ENCODE measurements at places on chromosomes 4 and X.

- peak; percentile 86 for DNase-seq
Observed at GRCh38 chrX:106177106-106177981, 9.2 kb downstream of the PWWP3B start.

DNA sequence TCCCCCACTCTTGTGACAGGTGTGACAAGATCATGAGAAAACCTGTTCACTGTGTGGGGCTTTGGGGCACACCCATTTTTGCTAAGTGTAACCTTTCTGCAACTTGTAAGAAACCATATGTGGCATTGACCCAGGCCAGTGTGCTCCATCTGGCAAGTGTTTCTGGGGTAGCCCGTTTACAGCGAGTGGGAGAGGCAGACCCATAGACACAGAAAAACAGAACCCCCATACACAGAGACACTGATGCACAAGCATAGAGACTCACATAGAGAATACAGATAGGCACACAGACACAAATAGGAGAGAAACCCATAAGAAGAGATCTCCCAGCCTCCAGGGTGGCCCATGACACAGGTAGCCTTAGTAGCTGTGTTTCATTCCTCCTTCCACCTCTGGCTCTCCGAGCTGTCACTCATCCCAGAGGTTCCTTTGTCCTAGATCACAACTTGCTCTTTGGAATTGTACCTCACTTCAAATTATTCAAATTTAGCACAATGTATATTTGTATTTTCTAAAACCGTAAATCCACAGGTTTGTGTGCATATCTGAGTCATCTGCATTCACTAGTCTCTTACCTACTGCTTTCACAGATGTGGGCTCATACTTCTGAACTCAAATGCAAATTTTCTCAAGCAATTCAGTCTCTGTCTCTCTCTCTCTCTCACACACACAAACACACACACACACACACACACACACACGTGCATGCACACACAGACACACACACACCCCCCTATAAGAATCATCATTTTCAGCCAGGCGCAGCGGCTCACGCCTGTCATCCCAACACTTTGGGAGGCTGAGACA, 114.4 kb downstream of the SH3KBP1 start:
- no peak for DNase-seq

DNA sequence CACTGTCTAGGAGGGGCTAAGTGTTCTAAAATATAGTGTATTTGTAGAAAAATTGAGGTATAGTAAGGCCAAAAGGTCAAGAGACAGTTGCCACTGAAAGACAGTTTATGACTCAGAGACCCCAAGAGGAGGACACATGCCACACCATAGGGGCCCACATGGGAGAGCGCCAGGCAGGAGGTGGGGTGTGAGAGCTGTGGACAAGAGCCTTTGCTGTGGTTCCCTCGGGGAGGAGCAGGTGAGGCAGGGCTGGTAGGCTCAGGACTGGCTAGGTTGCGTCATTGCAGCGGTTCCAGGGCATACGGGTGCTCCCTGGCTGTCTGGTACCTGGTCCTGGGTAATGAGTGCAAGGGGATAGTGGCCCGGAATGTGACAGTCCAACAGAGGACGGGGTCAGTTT, 37.6 kb downstream of the CCNQ start:
- DNase-seq: no peak

DNA sequence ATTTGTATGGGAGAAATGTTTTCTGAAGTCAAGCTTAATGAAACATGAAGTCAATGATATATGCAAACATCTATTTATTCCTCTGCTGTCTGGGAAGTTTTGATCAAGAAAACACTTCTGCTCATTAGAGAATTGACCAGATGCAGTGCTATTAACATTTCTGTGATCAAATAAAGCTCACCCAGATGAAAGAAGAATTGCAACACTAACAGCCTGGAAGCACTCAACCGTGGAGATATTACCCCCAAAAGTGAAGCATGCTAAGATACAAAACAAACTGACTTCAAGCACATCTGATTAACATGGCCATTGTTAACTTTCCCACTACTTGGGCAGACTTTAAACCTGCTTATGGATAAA, 73.7 kb upstream of the GUCY1A1 start:
- no peak for DNase-seq

DNA sequence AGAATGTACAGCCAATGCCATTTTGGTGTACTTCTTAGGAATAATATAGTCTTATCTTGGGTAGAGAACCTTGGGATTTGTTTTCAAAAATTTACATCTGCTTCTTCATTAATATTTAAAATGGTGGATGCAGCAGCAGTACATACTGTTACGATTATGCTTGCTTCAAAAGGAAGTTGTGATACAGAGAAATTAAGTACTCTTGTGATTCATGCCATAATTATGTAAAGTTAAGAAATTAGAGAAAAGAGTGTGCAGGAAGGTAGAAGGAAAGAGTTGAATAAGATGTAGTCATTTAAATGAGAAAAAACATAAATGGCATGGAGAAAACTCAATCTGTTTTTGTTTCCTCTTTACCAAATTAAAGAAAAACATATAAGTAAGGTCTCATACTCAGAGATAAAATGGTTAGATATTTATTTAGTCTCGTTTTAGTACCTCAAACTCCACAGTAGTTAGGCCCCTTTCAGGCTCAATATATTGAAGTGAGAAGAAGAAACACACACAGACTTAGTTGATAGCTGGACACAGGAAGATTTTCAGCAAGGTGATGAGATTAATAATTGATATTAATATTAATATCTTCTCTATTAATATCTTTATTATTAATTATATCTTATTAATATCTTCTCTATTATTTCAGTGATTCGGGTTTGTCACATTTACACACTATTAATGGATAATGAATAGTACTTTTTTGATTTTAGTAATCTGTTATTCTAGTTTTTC, 70.1 kb upstream of the HPGD start:
- DNase-seq: no peak

DNA sequence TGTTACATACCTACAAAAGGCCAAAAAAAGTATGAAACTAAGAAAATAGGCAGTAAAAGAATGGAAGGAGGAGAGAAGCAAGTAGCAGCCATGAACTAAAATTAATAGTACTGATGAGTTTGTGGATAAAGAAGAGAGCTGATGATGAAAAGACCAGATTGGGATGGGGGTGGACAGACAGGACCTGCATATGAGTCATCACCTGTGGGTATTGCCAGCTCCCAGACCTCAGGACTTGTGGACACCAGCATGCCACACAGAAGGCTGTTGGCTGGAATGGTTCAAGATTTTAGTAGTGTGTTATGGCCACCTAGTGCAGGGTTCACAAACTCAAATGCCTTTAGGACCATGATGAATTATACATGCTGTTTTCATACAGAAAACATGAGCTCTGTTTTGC, 58.9 kb downstream of the ARX start:
- no peak for DNase-seq

- no peak for DNase-seq
Observed at GRCh38 chrX:87468941-87469340, 48.7 kb upstream of the KLHL4 start.

- no peak for DNase-seq
Observed at GRCh38 chr4:89496851-89497250, 189.3 kb upstream of the GPRIN3 start.

GRCh38 chrX:68273887-68274286, 159.4 kb downstream of the OPHN1 start:
- peak; percentile 53 for DNase-seq

- DNase-seq: peak; percentile 93
Observed at GRCh38 chr4:168585168-168586091, 88.6 kb downstream of the PALLD start.

DNA sequence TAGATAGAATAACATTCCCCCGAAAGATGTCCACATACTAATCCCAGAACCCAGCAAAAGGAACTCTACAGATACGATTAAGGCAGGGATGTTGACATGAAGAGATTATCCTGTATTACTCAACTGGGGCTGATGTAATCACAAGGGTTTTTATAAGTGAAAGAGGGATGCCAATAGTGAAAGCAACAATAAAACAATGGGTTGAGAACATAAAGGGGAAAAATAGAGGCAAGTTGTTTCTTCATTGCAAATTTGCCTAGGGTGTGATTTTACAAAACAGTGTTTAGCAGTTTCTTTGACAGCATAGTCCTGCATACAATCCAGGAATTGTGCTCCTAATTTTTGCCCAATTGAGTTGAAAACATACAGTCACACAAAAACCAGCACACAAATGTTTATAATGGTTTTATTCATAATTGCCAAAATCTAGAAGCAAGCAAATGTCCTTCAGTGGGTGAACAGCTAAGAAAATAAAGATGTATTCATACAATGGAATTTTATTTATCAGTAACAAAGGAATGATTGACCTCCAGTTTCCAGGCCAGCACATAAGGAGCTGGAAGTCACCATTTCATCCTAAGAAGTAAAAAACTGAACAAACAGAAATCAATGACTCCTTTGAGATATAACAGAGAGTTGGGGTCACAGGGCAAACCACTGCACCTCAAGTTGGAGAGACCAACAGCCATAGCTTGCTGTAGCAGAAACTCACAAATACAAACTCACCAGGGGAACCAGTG, 107.2 kb downstream of the CENPC start:
- DNase-seq: no peak

DNA sequence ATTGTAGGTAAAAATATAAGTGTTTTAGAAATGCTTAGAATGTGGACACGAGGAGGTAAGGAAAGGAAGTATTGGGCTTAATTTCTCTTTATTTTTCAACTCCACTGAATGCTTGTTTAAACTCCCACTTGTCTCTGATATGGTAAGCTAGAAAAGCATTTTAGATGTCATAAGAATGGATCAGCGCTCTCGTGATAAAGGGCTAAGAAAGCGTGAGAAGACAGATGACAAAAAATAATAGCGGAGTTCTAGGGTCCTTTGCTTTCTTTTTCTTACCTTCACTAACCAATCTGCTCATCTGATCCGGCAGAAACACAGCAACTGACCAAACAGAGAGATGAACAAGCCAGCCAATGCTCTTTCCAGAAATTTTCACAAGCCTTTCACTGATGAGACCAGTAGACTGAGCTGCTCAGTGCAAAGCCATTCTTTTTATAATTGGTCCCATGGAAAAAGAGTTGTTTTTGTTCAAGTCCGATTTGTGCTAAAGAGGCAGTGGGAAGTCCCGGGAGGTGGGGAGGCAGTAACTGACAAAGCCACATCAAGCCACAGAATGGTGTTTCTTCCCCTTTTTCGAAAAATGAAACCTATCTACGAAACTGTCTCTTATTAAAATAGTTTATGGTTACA, at the start of gene TASL:
Gene TASL (minus strand): TSS at position 405 of the 630 bp plus-strand sequence. CDS start 17,411 bp downstream, outside the sequence.
- DNase-seq: no peak

- peak; percentile 77 for DNase-seq
Observed at GRCh38 chr4:150145090-150145945, 67.1 kb downstream of the DCLK2 start.

- no peak for DNase-seq
Observed at GRCh38 chr4:67328393-67328792, 216.9 kb downstream of the CENPC start.

GRCh38 chr4:47104986-47105385, 73.6 kb downstream of the GABRB1 start:
- DNase-seq: no peak

DNA sequence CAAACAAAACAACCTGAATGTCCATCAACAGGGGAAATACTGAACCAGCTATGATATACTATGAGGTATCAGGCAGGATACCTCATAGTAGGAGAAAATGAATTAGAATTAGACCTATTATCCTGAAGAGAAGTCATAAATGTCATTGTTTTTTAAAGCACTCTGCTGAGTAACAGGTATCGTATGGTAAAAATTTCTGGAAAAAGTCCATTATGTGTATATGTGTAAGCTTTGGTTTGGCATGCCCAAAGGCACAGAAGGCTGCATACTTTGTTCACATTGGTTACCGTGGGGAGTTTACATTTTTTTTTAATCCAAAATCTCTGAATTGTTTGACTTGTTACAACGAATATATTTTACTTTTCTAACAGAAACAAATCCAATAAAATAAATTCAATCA, 70.5 kb downstream of the RPS3A start:
- no peak for DNase-seq

DNA sequence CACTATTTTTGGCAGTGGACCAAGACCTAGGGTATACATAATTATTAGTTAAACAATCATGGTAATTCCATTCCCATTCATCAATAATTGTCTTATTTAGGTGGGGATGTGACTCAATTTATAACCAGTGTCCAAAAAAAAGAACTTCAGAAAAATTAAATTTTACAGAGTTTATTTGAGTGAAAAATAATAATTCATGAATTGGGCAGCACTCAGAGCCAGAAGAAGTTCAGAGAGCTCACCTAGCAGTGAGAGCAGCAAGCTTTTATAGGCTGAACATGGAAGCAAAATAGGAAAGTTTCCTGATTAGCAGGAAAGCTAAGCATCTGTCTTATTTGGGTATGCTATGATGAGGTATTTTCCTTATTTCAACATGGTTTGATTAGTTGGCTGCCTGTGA, 500.8 kb downstream of the PCDH7 start:
- no peak for DNase-seq

Measured in endodermal cell (in vitro differentiated cells).